CD8-positive, alpha-beta T cell (primary cell): ENCODE measurements at places on chromosomes 11 and 22.

DNA sequence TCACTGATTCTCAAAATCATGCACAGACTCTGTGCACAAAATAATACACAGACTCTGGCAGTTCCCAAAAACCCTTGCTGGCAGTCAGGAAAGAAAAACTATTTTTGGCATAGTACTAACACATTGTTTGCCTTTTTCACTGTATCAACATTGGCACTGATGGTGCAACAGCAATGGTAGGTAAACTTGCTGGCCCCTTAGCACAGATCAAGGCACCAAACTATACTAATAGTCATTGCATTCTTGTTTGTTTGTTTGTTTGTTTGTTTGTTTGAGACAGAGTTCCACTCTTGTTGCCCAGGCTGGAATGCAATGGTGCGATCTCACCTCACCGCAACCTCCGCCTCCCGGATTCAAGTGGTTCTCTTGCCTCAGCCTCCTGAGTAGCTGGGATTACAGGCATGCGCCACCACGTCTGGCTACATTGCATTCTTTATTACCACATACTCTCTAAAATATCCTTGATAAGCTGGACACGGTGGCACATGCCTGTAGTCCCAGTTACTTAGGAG lies 81.0 kb upstream of the SLC6A5 start:
- DNase-seq, result no peak

DNA sequence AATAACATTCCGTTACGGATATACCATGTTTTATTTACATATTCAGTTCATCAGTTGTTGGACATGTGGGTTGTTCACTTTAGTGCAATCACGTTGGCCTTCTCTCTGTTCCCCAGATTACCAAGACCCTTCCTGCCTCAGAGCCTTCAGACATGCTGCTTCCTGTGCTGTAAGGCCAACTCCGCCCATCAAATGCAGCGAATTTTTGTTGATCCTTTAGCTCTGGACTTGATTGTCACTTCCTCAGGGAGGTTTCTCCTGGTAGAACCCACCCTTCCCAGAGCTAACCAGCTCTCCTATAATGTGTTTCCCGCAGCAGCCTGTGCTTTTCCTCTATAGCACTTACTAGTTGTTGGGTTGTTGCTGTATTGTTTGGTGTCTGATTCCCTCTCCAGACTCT lies 39.4 kb downstream of the SWAP70 start:
- no peak for DNase-seq

DNA sequence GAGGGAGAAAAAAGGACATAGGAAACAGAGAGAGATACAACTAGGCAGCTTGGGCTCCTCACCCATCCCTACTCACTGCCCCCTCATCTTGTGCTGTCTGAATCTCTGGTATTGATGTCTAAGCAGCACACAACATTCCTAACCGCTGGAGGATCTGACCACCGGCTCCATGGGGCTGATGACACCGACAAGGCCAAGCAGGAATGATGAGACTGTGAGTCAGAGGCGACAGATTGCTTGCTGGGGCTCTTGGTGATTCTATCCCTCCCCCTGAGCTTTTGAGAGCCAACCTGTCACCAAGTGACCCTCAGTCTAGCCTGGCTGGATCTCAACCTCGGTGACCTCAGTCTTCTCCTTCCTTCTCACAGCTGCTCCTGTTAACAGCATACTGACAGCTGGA lies 13.8 kb downstream of the PAMR1 start:
- no peak for DNase-seq

GRCh38 chr11:76756341-76756741 lies 26.8 kb upstream of the TSKU start:
- DNase-seq, result no peak

DNA sequence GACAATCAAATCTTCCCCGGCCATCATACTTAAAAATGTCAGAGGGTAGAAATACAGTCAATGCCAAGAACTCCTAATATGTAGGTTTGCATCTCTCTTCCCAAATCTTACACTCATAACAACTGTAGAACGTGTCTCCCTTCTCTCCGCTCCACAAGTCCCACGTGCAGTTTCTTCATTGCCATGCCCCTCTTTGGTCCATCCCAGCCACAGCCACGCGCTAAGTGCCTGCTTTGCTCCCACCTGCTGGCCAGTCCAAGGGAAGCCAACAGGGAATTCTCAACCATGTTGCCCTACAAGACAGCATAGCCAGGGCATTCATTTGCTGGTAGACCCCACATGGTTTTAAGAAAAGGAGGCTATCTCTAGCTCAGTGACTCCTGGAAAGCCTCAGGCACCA lies 420.6 kb upstream of the ISX start:
- no peak for DNase-seq

- DNase-seq, result no peak
These were observed 22.0 kb upstream of the IPO7 start for GRCh38 chr11:9362393-9362863.

GRCh38 chr11:115226556-115226955 lies 277.7 kb downstream of the CADM1 start:
- DNase-seq, result no peak

- no peak for DNase-seq
These were observed 35.1 kb downstream of the RRP8 start for GRCh38 chr11:6568191-6568918.

GRCh38 chr11:33134276-33134675 lies 27.0 kb downstream of the CSTF3 start:
- no peak for DNase-seq

DNA sequence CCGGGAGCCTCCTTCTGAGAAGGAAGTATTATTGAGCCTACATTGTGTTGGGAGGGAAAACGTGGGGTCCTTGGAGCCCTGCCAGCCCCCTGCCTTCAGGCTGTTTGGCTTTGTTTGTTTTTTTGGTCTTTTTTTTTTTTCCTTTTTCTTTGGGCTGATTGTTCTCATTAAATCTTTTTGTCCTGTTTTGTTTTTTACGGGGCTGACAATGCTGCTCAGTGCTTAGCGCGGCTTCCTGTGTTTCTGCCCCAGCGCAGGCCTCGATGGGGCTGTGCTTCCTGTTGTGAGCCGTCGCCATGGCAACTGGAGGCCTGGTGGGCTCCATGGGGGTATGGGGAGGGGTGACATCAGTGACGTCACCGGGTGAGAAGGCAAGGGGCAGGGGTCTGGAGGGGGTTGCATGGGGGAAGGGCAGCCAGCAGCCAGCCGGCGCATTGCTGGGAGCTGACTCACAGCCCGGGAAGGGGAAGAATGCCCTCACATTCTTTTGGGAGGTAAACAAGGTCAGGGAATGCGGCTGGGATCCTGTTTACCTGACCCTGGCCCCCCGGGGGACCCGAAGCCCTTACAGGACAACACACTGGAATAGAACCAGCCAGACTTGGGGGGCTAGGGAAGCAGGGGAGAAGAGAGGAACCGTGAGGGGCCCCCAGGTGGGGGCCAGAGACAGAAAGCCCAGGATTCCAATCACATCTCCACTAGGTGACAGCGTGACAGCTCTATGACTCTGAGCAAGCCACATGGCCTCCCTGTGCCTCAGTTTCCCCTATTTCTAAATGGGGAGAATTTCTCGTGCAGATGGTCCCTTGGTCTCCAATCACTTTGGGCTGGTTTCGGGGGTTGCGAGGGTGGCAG lies 22.2 kb upstream of the CBX7 start:
- DNase-seq, result peak; percentile 90

DNA sequence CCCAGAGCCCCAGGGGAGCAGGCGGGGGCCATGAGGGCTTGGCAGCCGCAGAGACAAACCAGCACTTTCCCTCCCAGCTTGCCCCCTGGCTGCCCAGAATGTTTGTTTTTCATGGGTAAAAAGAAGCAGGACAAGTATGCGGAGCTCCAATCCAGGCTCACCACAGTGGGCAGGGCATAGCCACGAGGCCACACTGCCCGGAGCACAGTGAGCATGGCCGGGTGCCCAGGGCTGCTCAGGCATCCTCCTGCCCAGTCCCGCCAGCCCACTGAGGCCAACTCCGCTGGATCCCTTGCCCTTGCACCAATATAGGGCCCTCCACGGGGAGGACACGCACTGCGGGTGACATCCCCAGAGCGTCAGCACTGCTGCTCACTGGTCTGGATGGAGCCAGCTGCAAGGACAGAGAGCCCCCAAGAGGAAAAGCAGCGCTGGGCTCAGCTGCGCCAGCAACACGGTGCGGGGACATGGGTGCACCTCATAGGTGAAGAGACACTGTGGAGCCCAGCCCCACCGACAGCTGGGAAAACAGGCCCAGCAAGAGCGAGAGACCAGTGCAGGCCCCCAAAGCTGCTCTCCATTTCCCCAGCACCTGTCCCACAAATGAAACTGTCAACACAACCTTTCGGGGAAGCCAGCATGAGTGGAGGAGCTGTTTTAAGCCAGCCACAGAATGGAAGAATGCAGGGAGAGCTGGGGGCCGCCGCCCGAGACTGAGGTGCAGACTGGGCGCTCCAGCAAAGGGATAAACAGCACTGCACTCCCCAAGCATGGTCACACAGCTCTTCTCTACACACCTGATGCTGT lies 24.8 kb downstream of the ARVCF start:
- no peak for DNase-seq

DNA sequence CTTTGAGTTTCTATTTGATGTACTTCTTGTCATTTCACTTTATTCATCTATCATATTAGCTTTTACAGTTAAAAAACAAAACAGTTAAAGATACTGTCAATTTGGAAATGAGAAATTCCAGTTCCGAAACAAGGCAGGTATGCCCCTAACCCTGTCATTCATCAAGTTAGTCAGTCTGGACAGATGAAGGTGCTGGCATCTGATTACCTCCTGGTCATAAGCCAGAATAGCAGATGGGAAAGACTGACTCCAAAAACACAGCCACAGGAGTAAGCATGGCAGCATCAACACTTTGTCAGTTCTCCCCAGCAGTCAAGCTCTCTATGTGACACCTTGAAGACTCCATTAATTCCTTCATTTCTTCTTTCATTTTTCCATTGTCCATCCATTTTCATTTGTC lies 4.3 kb downstream of the LRRC51 start:
- DNase-seq, result no peak

GRCh38 chr11:1959786-1960185 lies 12.7 kb downstream of the MRPL23 start:
- DNase-seq, result no peak

- DNase-seq, result no peak
These were observed 261.9 kb upstream of the PLET1 start for GRCh38 chr11:112522536-112522935.

GRCh38 chr11:110606415-110606814 lies 105.8 kb downstream of the ARHGAP20 start:
- no peak for DNase-seq

DNA sequence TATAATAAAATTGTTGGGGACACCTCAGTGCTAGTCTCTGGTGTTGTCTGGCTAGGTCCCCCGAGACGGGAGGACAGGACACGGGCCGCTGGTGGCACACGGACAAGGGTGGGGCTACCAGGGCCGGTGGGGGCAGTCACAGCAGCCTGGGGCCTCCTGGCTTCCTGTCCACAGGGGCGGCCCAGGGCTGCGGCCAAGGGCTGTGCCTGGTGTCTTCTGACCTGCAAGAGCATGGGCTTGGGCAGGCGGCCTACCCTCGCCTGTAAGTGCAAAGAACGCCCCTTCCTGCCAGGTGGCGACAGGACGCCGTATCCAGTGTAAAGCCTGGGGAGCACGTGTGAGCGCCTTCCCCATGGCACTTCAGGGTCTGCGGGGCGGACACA lies 3.6 kb downstream of the LRFN4 start:
- DNase-seq, result no peak

- DNase-seq, result peak; percentile 48
These were observed 25.1 kb downstream of the B3GAT1 start for GRCh38 chr11:134386945-134387344.

DNA sequence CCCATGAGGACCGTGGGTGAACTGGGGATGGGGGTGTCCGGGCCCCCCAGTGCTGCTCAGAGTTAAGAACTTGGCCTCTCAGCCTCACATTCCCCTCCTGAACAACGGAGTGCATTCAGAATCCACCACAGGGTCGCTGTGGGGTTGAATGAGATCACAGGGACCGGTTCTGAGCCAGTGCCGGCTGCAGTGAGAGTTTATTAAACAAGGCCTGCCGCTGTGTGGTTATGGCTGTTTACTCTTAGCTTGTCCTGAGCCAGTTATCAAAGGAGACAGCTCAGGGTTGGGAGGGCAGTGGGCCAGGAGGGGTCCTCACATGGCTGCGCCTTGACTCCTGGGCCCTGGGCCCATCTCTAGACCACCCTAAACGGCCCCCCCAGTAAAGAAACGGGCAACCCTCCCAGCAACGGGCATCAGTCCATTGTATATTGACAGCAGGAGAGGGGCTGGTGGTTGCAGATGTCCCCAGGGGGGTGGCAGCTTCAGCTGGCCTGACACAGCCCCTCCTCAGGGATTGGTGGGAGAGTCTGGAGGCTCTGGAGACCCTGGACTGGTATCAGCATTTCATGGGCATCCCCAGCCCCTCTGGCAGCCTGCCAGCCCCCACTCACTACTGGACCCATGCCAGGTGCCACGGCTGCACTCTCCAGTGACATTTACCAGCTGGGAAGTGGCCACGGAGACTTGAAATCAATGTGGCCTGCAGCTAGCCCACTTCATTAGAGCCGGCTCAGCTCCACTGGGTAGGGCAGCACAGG lies 15.1 kb upstream of the CABP7 start:
- DNase-seq, result no peak

DNA sequence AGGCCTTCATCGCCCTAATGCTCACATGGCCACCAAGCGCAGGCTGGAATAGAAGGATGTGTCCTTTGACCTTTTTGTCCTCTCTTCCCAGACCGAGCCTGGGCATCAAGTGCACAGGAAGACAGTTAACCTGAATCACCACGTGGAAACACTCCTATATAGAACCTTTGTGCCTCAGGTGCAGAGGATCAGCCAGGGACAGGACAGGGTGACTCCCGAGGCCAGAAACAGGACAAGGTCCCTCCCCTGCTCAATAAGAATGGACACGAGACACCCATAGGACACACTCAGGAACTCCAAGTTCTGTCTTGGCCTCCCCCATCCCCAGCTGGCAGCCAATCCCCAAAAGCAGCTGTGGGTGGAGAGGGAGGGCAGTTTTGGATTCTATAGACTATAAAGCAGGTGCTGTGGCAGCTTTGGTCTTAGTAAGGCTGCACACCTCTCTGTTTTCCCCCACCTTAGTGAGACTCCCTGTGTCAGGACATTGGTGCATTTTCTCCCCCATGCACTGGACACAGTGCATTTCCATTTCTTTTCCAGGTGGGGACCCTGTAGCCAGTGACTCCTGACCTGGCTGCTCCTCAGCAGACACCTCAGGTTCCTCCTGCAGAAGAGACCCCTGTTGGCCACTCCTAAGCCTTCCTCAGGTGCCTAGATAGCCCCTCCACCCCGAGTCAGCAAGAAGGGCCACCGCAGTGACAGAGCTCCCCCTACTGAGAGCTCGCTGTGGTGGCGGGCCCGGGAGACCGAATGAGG lies 43.6 kb upstream of the POU2AF1 start:
- no peak for DNase-seq

DNA sequence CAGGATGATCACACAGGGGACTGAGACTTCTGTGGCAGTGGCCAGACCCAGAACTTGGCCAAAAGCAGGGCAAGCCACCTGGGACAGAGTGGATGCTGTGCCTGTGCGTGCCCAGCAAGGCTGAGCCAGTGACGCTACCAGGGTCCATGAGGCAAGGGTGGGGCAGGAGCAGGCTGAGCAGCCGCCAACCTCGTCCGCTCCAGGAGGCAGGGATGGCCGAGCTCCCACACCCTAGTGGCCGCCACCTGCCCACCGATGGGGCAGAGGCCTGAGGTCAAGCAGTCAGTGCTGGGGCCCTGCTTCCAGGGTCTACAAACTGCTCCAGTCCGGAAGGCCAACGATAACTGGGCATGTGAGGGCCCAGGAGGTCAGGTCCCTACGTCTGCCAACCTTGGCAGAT lies 7.3 kb downstream of the KRTAP5-9 start:
- no peak for DNase-seq
